Natural killer cell (primary cell): ENCODE measurements at places on chromosomes 16 and 17. TPM values are rescaled to one million over a fixed set of nuclear protein-coding genes. Genes with fewer than 3 reads are reported as not detected.

The NXN gene
- total RNA-seq, result 0.55 TPM

GRCh38 chr17:32882734-32883133 is 5.8 kb upstream of the MYO1D start:
- no peak overlapping the region for H3K27ac ChIP-seq
- H3K4me3 ChIP-seq, result no peak overlapping the region
- no peak for DNase-seq
- H3K36me3 ChIP-seq, result no peaks in the 10 kb centered on the region
- H3K4me1 ChIP-seq, result peaks cover 6% of the 10 kb centered on the region

GRCh38 chr16:64745258-64745930 is 376.5 kb downstream of the CDH11 start:
- no peak overlapping the region for H3K27ac ChIP-seq
- H3K27me3 ChIP-seq, result no peaks in the 10 kb centered on the region
- no peaks in the 10 kb centered on the region for H3K4me1 ChIP-seq
- no peak for DNase-seq

DNA sequence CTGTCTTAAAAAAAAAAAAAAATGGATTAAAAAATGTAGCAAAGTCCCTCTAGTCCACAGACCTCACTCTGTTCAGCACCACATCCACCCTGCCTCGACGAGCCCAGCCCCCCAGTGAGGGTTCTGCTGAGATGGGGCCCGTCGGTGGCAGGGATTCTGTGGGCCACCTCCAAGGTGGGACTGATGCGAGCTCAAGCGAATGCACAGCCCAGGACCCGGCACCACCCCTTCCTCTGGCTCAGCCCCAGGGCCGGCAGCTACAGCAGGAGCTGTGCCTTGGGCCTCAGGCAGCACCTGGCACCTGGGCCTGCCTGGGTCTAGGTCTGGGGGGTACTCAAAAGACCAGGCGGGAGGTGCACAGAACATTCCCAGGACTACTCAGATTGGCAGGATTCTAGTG is 59.5 kb downstream of the ZNF778 start:
- H3K4me3 ChIP-seq, result no peak overlapping the region
- DNase-seq, result no peak
- no peaks in the 10 kb centered on the region for H3K4me1 ChIP-seq
- peaks cover 65% of the 10 kb centered on the region for H3K36me3 ChIP-seq

The FBXL16 gene
- 0.48 TPM for total RNA-seq

The VAT1L gene
- not detected for total RNA-seq

DNA sequence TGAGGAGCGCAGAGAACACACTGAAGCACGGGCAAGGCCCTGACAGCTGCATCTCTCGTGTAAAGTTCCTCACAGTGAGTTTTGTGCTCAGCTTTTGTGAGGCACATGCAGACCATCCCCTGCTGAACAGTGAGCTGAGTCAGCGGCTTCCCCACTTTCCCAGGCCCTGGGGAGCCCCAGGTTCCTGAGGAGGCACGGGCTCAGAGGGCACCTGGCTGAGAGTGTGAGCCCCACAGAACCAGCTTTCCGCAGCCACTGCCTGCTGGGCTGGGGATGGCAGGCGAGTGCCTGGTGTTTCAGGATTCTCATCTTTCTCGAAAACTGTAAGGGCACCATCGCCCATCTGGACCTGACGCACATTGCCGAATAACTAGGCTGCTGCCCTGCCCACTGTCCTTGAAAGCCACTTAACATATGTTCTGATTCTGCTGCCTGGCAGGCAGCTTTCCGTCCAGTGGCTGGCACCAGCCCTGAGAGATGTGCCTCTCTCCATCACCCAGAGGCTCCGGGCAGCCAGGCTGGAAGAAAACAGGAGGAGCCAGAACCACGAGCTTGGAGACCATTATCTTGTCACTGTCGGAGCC is 266.7 kb upstream of the FOXF1 start:
- no peak overlapping the region for H3K27ac ChIP-seq
- H3K36me3 ChIP-seq, result no peaks in the 10 kb centered on the region
- no peak for DNase-seq
